Karpas-422 (cell line): ENCODE measurements at places on chromosomes 6 and 20.
A peak's percentile ranks its signal among the peaks of the same experiment; 100 is the strongest.

- no peak for DNase-seq
Observed at GRCh38 chr6:75261299-75261698, 17.7 kb upstream of the COX7A2 start.

DNA sequence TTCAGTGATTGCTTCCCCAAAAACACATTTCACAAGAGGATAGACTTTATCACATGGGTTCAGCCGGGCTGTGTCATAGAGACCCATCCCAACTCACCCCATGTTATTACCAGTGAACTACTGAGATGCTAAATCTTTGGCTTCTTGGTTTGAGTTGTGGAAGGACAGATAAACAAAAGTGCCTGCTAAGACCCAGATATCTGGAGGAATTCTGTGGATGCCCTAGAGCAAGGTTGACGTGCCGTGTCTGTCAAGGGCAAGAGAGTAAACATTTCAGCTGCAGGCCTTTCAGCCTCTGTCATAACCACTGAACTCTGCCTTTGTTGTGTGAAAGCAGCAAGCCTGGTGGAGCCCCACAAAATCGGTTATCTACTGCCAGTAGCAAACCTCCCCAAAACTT is 11.2 kb upstream of the THBD start:
- no peak for DNase-seq

- DNase-seq, result no peak
Observed at GRCh38 chr6:104952911-104953399, 4.0 kb upstream of the LIN28B start.

- no peak for DNase-seq
Observed at GRCh38 chr6:14350210-14350609, 232.6 kb downstream of the CD83 start.

DNA sequence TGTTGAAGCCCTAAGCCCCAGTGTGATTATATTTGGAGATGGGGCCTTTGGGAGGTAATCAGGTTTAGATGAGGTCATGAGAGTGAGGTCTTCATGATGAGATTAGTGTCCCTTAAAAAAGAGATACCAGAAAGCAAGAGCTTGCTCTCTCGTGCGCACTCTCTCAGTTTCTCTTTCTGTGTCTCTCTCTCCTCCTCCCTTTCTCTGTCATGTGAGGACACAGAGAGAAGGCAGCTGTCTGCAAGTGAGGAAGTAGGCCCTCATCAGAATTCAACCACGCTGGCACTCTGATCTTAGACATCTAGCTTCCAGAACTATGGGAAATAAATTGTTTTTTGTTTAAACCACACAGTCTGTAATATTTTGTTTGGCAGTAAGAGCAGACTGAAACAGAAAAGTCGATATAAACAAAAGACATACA is 180.5 kb downstream of the IBTK start:
- no peak for DNase-seq

GRCh38 chr20:47127999-47128398 is 228.5 kb downstream of the ZMYND8 start:
- no peak for DNase-seq

- peak; percentile 86 for DNase-seq
Observed at GRCh38 chr6:166515072-166515810, 71.2 kb downstream of the RAMACL start.

DNA sequence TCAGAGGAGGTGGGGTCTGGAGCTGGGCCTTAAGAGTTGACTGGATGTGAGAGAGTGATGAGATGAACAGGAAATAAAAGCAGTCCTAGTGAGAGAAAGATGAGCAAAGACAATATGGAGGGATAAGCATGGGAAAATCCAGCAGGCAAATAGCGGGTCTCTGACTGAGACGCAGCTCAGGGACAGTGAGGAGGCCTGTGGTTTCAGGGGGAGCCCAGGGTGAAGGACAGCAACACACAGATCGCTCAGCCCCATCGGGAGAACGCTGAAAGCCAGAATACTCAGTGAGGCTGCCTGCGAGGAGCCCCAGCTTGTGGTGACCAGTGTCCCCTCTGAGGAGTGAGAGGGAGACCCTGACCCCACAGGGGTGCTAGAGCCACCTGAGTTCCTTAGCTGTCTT is 16.8 kb upstream of the DCDC2 start:
- no peak for DNase-seq

DNA sequence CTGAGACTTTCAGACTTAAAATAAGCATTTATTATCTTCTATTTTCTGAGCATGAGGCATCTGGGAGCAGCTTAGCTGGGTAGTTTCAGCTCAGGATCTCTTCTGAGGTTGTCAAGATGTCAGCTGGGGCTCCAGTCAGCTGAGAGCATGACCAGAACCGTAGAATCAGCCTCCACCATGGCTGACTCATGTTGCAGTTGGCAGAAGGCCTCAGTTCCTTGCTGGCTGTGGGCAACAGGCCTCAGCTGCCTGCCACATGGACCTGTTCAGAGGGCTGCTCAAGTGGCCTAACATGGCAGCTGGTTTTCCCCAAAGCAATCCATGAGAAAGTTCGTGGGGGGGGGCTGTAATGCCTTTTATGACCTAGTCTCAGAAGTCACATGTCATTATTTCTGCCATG is 142.3 kb downstream of the LY86 start:
- no peak for DNase-seq

DNA sequence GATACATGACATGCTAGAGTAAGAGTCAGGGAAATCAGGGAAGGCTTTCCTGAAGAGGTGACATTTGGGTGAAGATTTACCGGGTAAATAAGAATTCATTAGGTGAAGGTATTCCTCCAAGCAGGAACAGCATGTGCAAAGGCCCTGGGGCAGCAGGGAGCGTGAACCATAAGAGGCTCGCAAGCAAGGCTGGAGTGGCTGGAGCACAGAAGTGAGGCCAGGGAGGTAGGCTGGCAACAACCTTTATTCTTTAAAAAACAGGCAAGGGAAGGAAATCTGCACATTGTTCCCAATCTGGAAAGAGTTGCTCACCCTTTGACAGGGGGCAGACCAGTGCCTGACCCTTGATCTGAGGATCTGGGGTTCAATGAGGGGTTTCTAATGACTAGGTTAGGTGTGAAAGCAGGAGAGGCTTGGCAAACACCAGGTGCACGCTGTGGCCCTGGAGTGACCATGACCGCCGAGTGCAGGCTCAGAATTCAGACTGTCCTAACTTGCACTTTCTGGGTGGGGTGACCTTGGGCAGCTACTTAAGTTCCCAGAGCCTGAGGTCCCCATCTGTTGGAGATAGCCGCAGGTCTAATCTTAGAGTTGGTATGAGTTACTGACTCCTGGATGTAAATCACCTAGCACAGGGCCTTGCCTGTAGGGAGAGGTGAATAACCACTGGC is 1.9 kb downstream of the KIAA1755 start:
- DNase-seq, result no peak

DNA sequence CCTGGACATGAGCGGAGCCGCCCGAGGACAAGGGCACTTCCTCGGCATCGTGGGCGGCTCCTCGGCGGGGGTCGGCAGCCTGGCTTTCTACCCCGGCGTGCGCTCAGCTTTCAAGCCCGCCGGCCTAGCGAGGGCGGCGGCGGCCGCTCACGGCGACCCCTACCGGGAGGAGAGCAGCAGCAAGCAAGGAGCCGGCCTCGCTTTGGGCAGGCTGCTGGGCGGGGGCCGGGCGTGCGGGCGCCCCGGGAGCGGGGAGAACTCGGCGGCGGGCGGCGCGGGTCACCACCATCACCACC is 6.7 kb downstream of the PRDM13 start:
- DNase-seq, result no peak

GRCh38 chr6:134020543-134020942 is 31.9 kb downstream of the SLC2A12 start:
- DNase-seq, result peak; percentile 34

DNA sequence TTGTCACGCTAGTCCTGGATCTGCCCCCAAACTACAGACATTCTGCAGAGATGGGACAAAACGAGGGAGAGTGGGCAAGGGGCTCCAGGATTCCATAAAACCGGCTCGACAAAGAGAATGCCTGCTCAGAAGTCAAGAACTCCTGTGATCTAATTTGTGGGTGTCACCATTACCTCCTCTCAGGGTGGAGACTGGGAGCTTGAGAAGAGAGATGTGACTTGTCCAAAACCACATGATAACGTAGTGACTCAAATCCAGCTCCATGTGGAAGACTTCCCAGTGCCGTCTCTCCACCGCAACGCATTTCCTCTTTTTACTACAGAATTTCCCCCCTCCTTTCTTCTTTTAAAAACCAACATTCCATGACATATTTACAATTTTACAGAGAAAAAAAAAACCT is 44.3 kb downstream of the TRERF1 start:
- DNase-seq, result no peak

GRCh38 chr20:62843656-62844055 is 18.0 kb downstream of the TCFL5 start:
- DNase-seq, result no peak

- DNase-seq, result no peak
Observed at GRCh38 chr20:59580146-59580946, 24.0 kb upstream of the PHACTR3 start.

- no peak for DNase-seq
Observed at GRCh38 chr20:19347943-19348456, 135.6 kb downstream of the SLC24A3 start.

DNA sequence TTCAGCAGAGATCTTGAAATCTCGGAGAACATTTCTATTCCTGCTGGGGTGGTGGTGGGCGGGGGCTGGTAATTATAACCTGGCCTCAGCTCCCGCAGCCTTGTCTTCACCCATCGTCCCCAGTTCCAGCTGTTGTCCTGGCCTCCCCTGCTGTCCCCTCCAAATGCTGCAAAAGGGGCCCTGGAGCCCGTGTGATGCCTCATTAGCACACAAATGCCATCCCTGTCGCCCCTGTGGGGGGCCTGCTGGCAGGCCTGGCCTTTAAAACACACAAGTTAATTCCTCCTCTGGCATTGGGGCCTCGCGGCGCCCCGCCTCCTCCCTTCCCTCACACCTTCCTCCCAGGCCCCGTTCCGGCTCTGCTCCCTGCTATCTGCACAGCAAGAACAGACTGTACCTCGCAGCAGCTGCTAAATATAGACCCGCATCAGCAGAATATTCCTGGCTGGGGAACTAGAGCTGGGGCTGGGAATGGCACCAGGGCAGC is 85.7 kb downstream of the CDH22 start:
- no peak for DNase-seq

GRCh38 chr6:37917566-37917965 is 98.0 kb downstream of the ZFAND3 start:
- no peak for DNase-seq

- peak; percentile 94 for DNase-seq
Observed at GRCh38 chr20:32819992-32820697, 391 bp downstream of the MAPRE1 start.

GRCh38 chr6:33595001-33595846 is 15.1 kb upstream of the BAK1 start:
- peak; percentile 33 for DNase-seq

- no peak for DNase-seq
Observed at GRCh38 chr6:39076623-39077535, 28.3 kb downstream of the GLP1R start.

- no peak for DNase-seq
Observed at GRCh38 chr6:168032005-168032760, 34.7 kb downstream of the KIF25 start.

- no peak for DNase-seq
Observed at GRCh38 chr6:40960742-40961430, 78.1 kb downstream of the UNC5CL start.

DNA sequence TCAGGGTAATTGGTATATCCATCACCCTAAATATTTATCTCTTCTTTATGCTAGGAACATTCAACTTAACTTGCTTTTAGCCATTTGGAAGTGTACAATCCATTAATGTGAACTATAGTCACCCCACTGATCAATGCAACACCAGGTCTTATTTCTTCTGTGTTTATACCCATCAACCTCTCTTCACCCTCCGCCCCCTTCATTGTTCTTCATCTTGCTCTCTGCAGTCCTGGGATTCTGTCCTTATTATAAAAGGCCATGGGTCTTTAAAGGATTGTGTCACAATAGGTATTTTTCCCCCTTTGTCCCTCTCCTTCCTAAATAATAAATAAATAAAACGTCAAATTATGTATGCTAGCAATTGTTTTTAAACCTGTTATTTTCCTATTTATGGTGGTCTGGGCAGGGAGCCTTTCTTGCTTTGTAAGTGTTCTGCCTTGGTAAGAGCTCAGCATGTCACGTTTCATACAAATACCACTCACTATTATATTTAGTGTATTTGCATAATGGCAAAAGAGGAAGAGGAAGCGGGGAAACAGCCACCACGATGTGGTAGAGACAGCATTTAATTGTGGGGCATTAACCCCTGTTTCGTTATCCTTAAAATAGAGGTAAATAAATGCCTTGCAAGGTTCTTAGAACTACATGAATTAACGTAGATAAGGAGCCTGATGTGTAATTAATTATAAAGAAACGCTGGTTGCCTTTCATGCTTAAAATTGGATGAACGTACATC is 1.9 kb downstream of the ABRACL start:
- peak; percentile 94 for DNase-seq

GRCh38 chr6:159532155-159532554 is 160.9 kb downstream of the SOD2 start:
- peak; percentile 49 for DNase-seq

GRCh38 chr6:162887981-162888689 is 160.4 kb downstream of the PACRG start:
- DNase-seq, result no peak

GRCh38 chr6:25217302-25217701 is 61.9 kb upstream of the CARMIL1 start:
- no peak for DNase-seq

GRCh38 chr6:84808491-84809061 is 44.2 kb upstream of the TBX18 start:
- no peak for DNase-seq

DNA sequence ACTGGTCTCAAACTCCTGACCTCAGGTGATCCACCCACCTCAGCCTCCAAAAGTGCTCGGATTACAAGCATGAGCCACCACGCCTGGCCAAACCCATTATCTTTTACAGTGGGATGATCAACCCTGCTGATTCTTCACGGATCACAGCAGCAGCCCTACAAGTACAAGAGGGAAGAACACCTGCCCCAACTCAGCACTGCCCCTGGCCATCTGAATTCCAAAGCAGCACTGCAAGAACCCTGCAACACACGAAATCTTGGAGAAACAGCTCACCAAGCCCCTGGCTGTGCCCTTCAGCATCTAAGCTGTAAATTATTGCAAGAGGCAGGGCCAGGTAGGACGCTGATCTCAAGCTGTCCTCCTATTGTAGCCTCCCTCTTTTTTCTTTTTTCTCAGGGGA is 54.5 kb upstream of the MC3R start:
- DNase-seq, result no peak

DNA sequence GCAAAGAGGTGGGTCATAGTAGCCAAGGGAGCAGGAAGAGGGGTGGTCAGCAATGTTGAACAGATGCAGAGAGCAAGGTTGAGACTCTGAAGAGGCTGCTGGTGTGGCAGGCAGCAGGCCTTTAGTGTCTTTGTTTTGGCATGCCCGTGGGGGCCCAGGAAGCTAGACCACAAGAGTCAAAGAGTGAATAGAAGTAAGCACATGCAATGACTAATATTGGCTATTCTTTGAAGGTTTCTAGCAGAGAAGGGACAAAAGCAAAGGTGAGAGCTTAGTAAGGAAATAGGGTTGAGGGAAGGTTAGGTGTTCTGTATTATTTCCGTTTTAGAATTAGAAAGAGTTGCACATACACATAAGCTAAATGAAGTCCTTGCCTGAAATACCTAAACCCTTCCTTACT is 18.8 kb downstream of the TDRD6 start:
- no peak for DNase-seq

GRCh38 chr6:69527921-69528476 is 268.8 kb downstream of the LMBRD1 start:
- DNase-seq, result no peak

GRCh38 chr6:119978274-119978889 is 628.8 kb upstream of the MAN1A1 start:
- no peak for DNase-seq
